ENCODE measurements at places on chromosomes 3 and 15.

- peak; percentile 90 for DNase-seq
Measured at GRCh38 chr15:33089878-33090757, 104.4 kb downstream of the FMN1 start.

DNA sequence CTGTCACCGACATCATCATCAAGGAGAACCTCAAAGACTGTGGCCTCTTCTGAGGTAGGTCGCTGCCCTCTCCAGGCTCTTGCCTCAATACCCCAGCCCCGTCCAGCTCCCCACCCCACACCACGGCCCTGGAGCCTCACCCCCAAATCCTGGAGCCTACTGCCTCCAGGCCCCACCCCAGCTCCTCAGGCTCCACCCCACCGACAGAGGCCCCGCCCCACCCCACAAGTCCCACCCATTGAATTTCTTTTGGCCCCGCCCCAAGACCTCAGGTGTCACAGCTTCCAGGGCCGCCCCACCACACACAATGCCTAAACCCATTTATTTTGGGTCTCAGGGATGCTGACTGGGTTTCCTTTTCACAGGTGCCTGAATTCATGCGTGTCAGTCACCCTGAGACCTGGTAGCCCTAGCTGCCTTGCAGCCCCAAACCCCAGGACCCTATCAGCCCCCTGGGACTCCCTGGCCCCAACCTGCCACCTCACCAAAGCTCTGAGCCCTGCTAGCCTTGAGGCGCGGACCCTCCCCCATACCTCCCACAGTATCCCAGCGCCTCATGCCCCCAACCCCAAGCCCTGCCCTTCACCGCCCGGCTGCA lies 3.6 kb downstream of the GNAT1 start:
- no peak for DNase-seq

DNA sequence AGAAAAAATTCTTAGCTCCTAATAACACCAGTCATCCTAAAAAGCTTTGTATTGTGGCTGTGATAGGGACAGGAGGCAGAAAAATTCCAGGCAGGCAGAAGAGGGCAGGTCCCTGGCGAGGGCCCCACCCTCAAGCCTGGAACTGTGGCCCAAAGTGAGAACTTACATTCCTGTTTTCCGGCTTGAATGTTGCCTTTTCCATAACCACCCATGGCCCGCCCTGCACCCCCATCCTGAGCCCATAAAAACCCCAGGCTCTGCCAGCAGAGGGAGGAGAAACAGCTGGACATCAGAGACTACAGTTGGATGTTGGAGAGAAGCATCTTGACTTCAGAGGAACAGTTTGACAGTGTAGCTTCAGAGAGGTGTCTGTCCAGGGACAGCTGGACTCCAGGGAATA lies 37.3 kb downstream of the SLCO2A1 start:
- no peak for DNase-seq

DNA sequence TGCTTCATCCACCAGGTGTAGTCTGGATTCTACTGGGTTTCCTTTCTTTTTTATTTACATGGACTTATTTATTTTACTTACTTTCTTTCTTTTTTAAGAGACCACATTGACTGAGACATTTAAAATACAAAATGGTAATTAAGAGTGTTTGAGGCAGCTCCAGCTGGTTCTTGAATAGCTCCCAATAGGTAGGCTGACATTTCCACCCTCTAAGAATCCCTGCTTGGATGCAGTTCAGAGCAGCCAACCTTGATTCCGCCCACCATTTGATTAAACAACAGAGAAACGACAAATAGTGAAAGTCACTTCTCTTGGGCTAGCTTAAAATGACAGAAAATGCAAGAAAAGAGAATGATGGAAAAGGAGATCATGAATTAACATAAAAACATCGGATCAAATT lies 270.5 kb downstream of the TUSC7 start:
- DNase-seq: no peak

- DNase-seq: no peak
Measured at GRCh38 chr3:45341876-45342275, 46.5 kb upstream of the LARS2 start.

DNA sequence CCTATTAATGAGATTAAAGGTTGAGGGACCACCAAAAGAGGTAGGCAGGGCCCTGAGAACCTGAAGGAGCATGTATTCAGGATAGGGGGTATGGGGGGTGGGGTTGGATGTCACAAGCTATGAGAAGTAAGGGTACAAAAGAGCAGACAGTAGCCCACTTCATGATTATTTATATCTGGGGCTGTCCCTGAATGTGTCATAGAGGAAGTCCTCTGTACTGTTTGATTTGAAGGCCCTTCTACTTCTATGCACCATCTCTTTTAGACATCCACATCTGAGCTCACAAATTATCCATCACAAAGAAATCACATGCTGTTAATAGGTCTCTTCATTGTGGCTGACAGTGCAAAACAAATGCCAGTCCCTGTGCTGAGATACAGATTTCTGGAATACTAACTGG lies 68.6 kb downstream of the FHIT start:
- DNase-seq: no peak

DNA sequence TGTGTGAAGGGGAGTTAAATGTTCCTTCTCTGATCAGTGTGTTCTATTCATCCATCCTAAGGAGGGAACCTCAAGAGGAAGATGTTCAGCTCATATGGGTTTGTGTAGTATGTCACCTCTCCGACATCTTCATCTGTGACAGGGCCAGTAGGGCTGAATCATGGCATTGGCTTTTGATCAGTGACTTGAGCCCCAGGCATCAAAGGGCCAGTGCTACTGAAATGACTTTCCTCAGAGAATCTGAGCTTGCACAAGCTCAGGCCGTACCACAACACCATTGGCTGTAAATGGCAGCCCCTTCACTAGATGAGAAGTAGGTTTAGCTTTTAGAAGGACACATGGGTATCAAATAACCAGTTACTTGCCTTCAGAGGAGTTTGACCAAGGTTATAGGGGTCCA lies 183.2 kb upstream of the NR2E3 start:
- no peak for DNase-seq

GRCh38 chr3:194543550-194543949 lies 56.7 kb upstream of the ATP13A3 start:
- DNase-seq: no peak

DNA sequence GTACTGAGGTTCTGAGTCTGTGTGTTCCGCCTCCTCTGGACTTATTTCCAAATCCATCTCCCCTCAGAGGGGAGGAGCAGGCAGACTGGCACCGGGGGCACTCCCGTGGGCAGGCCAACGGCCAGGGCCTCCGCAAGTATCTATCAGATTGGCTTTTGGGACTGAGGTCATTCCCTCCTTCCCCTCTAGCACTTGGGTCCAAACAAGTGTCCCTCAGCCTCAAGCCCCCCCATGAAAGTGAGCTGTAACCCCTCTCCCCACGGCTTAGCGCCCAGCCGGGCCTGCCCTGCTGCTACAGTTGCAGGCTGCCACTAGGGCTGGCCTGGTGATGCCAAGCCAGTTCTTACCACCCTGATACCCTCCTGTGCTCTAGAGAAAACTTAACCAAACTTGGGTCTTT lies 17.4 kb downstream of the ITGA11 start:
- DNase-seq: no peak

DNA sequence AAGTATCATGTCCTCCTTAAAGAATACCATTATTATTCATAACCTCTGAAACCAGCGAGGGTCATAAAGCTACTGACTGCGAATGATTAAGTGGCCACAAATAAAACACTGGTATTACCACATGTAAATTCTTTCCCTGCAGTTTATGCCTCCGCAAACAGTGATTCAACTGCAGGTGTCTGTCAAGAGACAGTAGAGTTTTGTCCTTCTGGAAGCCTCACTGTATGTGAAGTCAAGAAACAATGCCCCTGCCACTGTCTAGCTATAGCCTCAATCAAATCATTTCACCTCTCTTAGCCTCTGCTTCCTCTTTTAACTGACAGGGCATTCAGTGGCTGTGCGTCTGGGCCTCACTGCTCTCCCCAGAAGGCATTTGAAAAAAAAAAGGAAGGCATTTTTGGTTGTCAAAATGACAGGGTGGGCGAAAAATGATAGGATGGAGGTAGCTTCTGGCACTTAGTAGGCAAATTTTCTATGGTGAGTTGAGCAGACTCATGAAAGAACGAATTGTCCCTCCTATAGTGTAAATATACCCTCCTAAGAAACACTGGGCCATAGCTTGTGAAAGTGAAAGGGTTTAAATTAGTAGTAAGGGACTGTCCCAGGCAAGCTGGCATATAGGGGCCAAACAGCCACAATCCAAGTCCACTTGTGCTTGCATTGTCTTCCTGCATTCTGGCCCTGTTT lies 66.7 kb downstream of the FILIP1L start:
- peak; percentile 84 for DNase-seq

DNA sequence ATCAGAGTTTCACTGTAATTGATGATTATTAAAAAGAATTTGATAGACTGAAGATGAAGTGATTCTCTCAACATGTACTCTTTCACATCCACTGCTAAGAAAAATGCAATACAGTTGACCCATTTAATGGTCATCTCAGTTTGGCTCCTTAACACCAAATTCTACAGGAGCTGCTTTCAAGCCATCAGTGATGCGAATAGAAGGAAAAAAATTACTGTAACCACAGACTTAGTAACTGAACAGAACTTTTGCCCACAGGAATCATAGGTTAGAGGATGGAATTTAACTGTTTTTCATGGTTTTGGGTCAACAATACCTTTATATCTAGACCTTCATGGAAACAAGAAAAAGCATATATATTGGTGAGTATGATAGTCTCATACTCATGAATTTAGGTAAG lies 633.5 kb downstream of the CADM2 start:
- DNase-seq: no peak

GRCh38 chr3:2525968-2526367 lies 427.3 kb downstream of the CNTN4 start:
- no peak for DNase-seq

GRCh38 chr3:4983739-4984510 lies 4.7 kb downstream of the BHLHE40 start:
- peak; percentile 91 for DNase-seq

- DNase-seq: no peak
Measured at GRCh38 chr3:182121401-182121800, 409.7 kb downstream of the SOX2 start.

DNA sequence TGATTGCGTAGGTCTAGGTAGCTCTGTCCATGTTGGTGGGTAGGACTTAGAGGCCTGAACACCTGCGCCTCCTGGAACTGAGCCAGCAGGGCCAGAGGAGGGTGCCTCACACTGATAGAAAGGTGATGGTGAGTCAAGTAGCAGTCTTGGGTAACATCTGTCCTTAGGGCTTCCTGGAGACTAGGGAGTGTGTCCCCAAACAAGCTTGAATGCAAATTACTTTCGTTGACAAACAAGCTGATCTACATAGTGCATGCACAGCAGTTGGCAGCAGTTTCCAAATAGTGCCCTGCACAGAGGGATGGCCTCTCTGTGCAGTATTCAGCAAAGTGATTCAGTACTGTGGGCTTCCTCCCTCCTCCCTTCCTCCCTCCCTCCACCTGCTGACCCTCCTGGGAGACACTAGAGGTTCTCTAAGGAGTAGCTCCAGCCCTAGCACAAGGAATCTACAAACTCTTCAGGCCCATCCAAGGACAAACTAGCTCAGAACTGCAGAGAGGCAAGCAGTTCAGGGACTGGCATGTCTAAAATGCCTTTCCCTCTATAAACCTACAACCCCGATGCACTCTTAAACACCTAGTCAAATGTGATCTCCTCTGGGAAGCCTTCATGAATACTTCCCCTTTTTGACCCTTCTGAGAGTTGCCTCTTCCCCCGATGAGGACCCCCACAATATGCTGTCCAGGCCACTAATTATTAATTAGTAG lies 61.0 kb downstream of the TLE3 start:
- no peak for DNase-seq

- no peak for DNase-seq
Measured at GRCh38 chr3:77686560-77686959, 646.7 kb downstream of the ROBO2 start.

GRCh38 chr15:48486228-48486627 lies 155.0 kb downstream of the DUT start:
- DNase-seq: no peak

DNA sequence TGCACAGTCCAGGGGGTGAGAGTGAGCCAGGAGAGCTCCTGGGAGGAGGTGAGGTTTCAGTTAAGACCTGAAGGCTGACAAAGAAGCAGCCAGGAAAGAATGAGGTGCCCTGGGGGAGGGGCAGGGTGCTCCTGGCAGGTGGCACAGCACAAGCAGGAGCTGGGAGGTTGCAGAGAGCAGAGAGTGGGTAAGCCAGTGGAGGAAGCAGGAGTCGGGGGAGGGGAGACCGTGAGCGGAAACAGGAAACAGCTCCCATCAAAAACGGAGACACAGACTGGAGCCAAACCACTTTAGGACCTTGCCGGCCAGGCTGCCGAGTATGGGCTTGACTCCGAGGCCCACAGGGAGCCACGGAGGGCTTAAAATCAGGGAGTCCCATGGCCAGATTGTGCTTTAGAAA lies 12.1 kb upstream of the FBLN2 start:
- no peak for DNase-seq

- no peak for DNase-seq
Measured at GRCh38 chr3:188801393-188801792, 370.4 kb upstream of the TPRG1 start.

DNA sequence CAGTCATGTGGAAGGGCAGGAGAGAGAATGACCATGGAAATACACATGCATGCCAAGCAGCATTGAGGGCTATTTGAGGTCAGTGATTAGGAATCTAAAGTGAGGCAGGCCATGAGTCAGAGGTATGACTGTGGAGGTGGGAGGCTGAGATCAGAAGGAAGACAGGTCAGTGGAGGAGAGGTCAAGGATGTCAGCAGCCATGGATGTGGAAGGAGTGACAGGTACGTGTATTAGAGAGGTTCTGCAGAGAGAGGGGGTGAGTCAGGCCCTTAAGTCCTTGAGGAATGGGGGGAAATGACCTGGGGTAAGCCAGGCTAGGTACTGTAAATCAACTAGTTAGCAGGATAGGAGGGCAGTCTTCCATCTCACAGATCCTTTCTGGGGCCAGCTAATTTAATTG lies 166.6 kb downstream of the ANO10 start:
- DNase-seq: peak; percentile 65

DNA sequence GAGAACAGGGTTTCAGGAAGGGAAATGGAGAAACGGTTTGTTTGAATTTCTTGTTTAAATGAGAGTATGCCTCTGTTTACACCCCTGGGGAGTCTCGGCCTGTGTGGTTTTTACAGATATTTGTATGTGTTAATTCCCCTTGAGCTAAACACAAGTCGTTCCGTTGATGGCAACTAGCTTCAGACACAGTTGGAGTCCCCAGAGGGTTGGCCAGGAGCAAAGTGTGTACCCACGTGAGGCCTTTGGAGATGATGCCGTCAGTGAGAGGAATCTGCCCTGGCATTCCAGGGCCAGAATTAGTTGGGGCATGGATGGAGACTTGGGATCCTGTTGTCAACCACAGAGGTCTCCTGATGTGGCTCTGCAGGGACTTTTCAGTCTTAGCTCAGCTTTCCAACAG lies 44.0 kb downstream of the CEMIP start:
- DNase-seq: no peak

DNA sequence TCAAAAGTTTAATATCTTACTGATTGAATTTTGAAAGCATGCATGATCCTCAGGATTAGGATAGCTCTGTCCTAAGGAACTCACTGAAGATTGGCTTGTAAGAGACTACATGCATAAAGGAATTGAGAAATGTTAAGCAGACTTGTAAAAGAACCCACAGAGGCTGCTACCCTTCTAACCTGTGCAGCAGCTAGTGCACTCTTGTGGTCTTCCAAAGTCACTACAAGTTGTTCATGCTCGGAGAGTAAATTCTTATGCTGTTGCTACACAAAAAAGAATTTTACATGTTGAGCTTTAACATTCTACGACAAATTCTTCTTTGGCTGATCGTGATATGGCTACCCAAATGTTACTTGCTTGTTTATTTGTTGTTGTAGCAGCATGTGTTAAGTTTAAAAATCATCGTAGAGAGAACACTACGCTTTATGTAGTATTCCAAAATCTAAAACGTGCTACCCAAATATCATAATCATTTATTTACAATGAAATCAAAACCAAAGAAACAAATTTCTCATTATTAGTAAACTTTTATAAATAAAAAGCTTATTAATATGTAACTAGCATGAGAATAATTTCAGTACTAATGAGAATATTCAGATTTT lies 55.0 kb downstream of the GOLIM4 start:
- DNase-seq: peak; percentile 77

Data from mesenchymal stem cell (in vitro differentiated cells and primary cell).